ENCODE measurements at places on chromosomes 11 and 22.

DNA sequence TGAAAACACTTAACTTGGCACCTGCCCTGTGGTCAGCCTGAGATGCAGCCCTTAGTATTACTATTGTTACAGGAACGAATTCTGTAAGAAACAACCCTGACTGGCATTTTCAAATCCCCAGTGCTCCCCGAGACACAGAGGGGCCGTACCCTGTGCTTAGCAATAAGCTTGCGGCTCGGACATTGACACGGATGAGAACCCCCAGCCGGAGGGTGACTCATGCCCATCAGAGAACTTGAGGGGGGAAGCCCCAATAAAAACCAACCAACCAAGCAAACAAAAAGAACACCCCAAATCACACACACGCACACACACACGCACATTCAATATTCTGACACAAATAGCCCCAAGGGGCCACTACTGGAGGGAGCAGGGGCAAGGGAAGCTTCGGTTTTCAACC is 63.8 kb downstream of the SHISAL1 start:
- no peak for DNase-seq

- DNase-seq, result no peak
Measured at GRCh38 chr11:67463186-67463585, 5.9 kb downstream of the TMEM134 start.

DNA sequence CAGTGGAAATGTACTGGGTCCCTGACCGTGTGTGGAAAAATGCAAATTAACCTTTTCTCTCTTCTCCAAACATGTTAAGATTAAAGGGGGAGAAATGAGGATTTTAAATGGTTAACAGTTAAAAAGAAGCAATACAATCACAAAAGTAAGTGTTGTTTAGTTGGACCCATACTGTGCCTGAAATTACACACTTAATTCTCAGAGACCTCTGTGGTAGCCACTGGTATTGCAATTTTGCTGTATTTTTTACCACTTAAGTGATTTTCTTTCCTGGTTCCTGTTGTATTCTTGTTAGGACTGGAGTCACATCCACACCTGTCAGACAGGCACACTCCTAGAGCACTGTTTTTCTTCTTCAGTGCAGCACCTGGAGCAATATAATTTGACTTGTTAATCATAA is 179.6 kb upstream of the PDGFD start:
- DNase-seq, result no peak

- DNase-seq, result peak; percentile 24
Measured at GRCh38 chr22:19120829-19121630, 1.2 kb downstream of the DGCR2 start.

- DNase-seq, result no peak
Measured at GRCh38 chr11:66716996-66717395, 12.0 kb downstream of the SPTBN2 start.

Data from activated CD4-positive, alpha-beta T cell treated with anti-CD3 and anti-CD28 coated beads, Interleukin-2, amount 50 U/mL, for 1 hour (primary cell).